ENCODE measurements at places on chromosomes 5 and 9.

DNA sequence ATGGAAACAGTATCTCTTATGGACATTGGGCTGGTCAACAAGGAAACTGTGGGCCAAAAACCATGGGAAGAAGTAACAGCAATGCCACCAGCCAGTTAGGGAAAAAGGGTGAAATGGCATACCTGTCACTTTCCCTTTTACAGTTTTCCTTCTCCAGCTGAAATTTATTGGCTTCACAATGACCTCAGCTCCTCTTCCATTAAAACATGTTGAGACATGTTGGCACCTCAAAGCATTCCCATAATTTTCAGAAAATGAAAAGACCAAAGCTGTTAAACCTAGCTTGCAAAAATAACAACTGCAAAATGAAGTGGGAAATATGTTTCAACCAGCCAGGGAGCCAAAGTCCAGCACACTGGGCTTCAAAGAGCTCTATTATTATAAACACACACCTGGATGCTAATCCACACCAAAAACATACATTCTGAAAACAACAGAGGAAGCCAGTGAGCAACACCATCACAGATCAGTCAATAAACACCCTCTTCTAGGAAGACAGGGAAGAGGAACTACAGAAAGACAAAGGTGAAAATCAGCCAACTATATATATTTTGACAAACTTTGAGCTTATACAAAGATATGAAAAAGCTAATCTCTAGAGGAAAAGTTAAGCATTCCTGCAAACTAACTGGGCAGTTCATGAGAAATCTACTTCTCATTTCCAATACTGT lies 78.4 kb upstream of the PTGER4 start:
- DNase-seq, result no peak

DNA sequence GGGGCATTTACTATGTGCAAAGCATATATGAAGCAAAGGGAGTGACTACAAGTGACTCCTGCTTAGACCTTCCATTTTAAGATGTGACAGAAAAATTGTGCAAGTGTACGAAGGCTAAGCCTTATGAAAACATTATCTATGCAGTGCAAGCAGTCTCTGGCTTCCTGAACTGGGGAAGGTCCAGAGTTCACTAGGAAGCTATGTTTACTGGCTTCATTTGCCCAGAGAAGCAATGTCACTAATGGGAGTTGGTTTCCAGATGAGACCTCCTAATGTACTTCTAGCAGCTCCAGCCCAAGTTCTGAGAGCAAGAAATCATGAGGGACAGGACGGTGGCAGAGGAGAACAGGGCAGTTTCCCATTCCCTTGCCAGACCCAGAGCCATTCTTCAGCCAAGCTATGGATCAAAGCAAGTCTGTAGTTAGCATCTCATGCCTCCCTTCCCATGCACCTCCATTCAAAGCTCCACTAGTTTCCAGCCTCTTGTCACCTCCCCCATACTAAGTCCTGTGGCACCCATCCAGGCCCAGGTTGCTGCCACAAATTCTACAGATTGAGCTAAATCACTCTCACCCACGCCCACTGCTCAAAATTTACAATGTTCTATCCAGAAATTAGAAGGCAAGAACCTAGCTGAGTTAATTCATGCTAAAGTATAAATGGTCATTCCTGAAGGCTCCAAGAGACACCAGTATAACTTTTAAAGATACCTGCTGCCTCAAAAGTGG lies 21.8 kb downstream of the MCTP1 start:
- DNase-seq, result no peak

- no peak for DNase-seq
Measured at GRCh38 chr5:181028032-181028819, 11.8 kb upstream of the BTNL9 start.

GRCh38 chr5:548256-548655 lies 24.0 kb upstream of the SLC9A3 start:
- no peak for DNase-seq

DNA sequence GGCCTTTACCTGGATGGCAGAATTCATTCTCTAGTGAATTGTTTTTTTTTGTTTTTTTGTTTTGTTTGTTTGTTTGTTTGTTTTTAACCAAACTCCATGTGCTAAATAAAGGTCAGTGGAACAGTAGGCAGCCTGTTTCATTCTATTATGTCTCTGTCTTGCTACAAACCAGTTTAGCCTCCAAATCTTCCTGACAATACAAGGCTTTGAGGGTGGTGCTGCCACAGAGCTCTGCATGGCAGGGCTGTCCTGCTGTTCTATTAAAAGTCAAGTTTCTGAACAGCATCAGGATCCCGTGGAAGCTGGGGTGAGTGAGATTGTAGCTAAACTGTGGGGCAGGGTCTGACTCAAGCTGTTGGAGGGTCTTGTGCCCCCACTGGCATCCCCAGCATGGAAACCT lies 144.1 kb upstream of the MAST4 start:
- DNase-seq, result no peak

GRCh38 chr5:160097991-160098390 lies 21.3 kb downstream of the PWWP2A start:
- peak; percentile 46 for DNase-seq

DNA sequence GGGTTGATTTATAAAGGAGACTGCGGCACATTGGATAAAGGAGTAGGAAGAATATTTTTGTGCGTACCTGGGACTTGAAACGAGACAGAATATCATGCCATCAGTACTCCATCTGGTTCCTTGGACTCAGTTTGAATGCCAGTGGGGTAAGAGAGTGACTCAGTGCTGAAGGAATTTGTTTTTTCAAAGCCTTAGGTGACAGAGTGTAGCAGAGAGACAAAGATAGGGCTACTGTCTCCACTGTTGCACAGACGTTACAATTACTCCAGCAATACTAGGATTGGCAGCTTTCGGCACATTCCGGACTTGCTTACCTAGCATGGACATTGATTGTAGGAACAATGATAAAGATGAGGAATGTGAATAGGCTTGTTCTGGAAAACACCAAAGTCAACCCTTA lies 250.7 kb downstream of the KCTD16 start:
- peak; percentile 1 for DNase-seq

DNA sequence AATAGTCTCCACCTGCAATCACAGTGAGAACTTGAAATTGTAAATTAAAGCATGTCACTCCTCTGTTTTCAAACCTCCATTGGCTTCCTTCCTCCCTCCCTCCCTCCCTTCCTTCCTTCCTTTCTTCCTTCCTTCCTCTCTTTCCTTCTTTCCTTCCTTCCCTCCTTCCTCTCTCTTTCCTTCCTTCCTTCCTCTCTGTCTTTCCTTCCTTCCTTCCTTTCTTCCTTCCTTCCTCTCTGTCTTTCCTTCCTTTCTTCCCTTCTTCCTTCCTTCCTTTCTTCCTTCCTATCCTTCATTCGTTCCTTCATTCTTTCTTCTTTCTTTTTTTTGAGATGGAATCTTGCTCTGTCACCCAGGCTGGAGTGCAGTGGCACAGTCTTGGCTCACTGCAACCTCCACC lies 595.0 kb upstream of the ZNF608 start:
- DNase-seq, result no peak

DNA sequence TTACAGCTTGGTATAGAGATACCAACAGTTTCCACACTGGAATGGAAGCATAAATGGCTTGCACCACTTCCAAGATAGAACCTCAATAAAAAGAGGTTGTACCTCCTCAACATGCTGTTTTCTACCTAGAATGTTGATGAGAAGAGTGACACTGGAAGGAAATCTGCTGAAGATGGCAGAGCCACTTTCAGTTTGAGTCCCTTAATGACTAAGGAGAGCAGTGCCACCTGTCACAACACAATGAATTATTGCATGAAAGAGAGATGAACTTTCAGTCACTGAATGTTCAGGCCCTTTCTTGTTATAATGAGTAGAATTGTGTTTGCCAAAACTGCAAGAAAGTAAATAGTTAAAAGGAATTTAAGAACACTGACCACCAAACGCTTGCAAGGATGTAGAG lies 958.5 kb downstream of the DTWD2 start:
- DNase-seq, result no peak

DNA sequence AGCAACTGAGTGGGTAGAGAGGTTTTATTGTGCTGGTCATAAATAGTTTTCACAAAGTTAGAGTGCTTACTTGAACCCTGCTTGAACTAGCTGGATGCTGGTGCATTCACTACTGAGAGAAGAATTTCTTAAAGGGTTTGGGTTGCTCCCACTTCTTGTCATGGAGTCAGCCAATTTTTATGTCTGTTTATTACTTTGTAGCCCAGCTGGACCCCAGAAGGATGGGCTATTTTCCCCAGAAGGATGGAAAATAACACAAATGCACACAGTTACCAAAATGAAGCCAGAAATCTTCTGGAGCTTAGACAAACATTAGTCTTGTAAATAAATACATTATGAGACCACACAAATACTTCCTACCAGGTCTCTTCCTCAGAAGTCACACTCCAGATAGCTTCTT lies 480.8 kb upstream of the TNC start:
- no peak for DNase-seq

Data from fibroblast of pulmonary artery (primary cell).